ENCODE measurements at places on chromosomes 6 and 20.

GRCh38 chr20:47999166-47999565, 213.9 kb upstream of the SULF2 start:
- no peak for DNase-seq

GRCh38 chr6:26491604-26492003, 8.5 kb upstream of the BTN1A1 start:
- DNase-seq, result no peak

DNA sequence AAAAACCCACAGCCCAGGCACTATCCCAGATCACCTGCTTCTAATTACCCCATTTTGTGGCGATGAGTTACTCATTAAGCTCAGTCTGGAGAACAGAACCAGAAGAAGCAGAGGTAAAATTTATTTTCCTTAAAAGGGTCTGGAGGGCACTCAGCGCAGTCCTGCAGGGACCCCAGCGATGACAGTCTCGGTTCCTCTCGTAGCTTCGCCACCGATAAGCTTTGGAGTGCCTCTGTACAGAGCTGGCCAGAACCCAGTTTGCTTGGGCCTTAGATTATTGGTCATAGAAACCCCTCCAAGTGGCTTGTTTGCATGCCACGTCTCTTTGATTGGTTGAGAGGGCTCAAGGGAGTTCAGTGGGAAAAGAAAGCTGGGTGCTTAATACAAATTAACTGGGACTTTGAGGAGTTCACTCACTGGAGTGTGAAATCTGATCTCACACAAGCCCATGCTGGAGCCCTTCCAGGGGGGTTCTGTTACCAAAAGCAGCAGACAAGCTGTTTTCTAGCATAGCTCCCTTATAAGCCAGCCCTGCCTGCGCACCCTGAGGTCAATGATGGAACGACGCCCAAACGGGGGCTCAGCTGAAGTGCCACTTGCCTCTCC, 158.5 kb upstream of the ARID1B start:
- DNase-seq, result peak; percentile 52

DNA sequence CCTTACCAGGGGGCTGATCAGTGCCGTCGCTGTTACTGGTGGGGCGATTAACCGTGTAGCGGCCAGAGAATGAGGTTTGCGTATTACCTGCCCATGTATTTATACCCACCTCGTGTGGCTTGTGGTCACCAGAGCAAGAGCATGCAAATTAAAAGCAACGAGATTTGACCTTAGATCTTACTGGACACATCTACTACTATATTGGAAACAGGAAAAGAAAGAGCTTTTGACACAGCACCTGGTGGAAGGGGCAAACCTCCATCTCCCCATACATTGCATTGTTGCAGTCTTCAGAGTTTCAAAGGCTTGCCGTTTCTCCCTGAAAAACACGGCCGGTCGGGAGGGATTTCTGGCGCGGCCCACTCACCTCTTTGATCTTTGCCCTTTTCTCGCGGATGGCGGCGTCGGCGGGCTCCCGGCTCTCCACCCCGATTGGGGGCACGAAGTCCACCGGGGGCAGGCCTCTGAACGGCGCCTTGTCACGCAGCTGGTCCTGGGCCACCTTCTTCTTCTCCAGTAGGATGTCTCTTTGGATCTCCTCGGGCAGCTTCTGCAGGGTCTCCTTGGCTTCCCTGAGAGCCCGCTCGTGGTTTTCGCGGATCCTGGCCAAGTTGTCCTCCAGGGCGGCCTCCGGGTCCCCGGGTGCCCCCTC, 1.3 kb downstream of the MAN1A1 start:
- DNase-seq, result peak; percentile 28

DNA sequence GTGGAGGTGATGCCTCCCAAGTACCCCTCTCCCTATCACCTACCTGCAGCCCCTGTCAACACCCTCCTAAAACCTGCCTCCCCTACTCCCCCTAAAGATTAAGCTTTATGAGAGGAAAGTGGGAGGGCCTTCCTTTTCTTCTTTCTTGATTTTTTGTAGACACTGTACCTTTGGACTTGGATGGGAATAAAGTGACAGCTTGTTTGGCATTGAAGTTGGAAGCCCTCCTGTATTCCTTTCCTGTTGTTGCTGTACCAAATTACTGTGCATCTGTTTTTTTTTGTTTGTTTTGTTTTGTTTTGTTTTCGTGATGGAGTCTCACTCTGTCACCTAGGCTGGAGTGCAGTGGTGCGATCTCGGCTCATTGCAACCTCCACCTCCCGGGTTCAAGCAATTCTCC, 99.3 kb upstream of the NFATC2 start:
- no peak for DNase-seq

- no peak for DNase-seq
These were observed 64.0 kb downstream of the FYN start for GRCh38 chr6:111809264-111809663.

GRCh38 chr6:157258878-157259277, 64.4 kb downstream of the TMEM242 start:
- no peak for DNase-seq

- no peak for DNase-seq
These were observed 209.0 kb downstream of the TFAP2A start for GRCh38 chr6:10205892-10206291.

DNA sequence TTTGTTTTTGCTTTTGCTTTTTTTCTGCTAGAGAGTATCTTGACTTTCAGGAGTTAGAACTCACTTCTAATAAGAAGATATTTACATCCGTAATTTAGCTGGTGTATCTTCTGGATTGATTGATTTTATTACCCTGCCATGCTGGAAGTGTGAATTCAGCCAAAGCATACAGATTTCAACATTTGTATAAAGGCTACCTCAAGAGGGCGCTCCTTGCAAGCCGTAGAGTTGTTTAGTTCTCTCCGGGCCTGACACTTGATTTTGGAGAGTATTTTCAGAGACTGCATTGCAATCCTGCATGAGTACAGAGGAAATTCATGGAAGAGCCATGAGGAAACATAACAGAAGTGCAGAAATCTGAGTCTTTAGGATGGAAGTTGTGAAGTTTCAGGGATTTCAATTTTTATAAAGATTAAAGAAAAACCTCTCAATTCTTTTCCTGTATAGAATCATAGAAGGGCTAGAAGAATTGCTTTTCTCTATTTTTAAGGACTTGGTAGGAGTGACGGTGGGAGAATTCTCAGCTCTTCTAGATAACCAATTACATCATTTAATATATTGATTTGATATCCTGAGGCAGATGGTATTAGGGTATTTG, 66.7 kb upstream of the TIAM2 start:
- DNase-seq, result peak; percentile 73

DNA sequence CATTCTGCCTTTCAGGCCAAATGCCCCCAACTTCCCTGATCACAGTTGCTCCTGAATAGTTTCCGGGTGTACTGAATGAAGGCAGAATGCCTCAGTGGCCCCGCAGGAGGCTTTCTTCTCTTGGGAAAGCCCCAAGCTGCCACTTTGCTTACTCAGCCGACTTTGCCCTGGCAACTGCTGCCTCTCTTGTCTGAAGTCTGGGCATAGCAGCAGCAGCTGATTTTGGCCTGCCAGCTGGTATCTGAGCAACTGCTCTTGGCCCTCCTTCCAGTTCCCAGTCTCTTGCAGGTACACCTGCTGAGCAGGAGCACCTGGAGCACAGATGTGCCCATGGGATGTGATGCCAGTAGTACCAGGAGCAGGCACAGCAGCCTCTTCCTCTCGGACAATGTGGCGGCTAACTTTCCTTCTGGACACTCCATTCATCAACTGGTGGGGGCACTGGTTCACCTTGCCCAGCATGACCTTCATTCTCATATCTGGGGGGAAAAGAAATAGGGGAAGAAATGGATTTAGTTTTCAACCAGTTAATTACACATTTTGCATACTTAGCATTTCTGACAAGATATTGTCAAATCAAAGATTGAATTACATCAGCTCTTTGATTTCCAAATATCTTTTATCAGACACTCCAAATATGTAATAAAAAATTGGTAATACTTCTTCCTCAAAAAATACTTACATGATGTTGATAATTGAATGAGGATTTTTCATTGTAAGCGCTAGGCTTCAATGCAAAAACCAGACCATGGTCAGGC, 468.2 kb downstream of the PKHD1 start:
- no peak for DNase-seq

DNA sequence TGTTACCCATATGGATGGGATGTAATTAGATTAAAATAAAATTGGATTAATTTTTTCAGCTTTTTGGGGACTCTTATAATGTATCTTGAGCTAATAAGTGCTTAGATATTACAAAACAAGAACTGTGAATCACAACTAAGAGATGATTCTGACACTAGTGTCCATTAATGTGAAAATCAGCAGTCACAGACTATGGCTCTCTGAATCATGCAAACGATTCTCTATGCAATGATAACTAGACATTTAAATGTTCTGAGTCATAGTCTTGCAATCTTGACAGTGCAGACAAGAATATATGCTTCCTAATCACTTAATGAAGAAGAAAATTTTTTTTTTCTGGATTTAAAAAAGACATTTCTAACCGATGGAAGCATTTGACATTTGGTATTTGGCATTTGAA, 82.2 kb upstream of the OPRM1 start:
- no peak for DNase-seq

DNA sequence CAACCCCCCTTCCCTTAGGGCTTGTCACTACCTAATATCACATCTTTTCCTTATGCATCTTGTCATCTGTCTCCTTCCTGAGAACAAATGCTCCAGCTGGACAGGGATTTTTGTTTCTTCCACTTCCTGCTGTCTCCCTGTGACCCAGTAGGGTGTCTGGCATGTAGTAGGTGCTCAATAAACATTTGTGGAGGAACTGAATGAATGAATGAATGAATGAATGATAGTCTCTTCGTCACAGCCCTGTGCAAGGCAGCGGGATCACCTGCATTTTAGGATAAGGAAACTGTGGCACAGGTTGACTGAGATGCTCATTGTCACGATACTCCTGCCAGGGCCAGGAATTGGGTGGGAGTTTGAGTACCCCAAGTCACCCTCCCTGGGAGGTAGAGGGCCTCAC, 14.2 kb downstream of the LEMD2 start:
- no peak for DNase-seq

DNA sequence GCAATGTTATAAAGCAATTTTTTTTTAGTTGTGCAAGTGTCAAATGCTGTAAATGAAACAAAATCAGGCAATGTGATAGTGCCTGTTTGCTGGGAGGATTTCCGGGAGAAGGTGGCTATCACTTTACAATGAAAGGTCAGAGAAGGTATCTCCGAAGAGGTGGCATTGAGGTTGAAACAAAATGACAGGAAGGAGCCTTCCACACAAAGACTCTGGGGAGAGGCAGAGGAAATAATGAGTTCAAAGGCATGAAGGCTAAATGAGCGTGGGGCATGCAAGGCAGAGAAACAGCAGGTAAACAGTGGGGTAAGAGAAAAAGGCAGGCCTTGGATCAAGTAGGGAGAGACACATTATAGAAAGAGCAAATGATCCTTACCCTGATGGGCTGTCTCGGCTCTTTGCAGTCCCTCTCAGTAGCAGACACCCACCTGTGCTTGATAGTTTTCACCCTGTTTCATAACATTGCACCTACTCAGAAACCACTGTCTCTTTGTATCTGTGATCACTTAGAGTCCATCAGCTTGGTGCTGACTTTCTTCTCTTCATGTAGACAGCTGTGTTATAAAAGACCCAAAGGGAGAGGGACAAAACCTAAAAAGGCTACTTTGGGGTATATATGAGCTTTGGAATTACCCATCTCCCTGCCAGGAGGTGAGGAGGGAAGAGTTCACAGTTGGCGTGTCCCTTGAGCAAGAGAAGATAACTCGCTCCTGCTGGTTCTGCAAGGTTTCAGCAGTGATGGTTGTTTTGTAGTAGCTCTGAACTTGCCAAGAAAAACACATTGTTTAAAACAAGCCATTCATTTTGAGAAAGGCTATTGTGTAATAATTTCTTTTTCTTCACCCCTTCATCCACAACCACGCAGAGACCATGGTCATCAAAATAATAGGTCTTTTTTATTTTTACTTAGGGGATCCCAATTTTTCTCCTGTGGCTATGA, 22.3 kb downstream of the NRN1 start:
- DNase-seq, result no peak

GRCh38 chr20:2690213-2690612, 2.4 kb upstream of the EBF4 start:
- no peak for DNase-seq

DNA sequence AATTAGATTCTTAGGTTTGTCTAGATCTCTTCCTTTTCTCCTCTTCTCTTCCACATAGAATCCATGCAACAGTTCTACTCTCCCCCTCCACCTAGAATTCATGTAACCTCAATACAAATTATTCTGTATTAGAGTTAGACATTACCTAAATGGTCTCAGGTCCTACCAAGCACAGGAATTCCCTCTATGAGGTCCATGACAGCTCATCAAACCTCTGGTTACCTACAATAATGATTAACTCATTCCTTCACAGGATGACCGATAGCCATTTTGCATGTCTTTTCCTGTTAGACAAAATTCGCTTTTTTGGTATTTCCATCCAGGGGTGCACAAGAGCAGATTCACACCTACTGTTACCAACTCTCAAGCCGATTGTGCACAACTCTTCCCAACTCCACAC, 27.4 kb upstream of the BMP2 start:
- DNase-seq, result no peak

- no peak for DNase-seq
These were observed 393.1 kb downstream of the FRK start for GRCh38 chr6:115667478-115668026.

- peak; percentile 26 for DNase-seq
These were observed 16.7 kb upstream of the ENTPD6 start for GRCh38 chr20:25178563-25179438.

DNA sequence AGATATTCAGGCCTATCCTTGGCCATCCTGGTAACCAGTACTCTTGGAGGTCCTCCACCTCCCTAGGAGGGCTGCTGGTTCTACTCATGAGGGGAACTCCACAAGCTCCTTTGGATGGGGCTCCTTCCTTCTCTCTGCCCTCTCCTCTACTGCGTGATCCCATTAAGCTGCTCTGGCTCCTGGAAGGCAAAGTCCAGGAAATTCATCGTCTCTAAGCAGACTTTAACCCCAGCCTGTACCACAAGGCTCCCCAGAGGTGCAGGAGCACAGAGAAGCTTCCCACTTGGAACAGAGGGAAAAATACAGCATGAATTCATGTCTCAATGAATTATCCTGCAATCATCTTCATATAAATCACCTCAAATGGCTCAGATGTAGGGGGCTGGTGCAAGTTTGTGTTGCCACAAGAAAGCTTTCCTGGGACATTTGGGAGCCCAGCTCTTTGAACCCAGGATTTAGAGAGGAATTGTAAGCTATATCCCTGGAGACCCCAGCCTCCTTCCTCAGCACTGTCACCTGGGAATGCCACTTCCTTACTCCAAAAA, 355.4 kb downstream of the CDC5L start:
- no peak for DNase-seq

- DNase-seq, result no peak
These were observed 41.0 kb downstream of the MAPK14 start for GRCh38 chr6:36068586-36068985.

GRCh38 chr20:49658508-49658907, 55.2 kb downstream of the B4GALT5 start:
- DNase-seq, result no peak

GRCh38 chr6:118697554-118697953, 46.2 kb upstream of the CEP85L start:
- no peak for DNase-seq

DNA sequence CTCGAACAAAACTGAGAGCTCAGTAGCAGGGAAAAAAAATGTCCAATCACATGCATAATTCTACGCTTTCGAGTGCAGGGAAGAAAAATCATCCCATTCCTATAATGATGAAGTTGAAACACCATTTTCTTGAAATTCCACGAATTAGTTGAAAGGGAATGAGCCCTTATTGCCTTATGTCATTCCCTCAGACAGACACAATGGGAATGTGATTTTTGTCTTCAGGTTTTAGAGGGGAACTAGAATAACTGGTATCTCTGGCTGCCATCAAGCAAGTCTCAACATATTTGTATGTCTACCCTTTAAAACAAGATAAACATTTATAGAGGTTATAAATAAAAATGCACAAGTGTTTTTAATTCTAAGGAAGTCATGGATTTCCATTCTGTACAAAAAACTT, 87.9 kb downstream of the KIF13A start:
- DNase-seq, result no peak

GRCh38 chr6:162942866-162943265, 215.1 kb downstream of the PACRG start:
- no peak for DNase-seq
